ENCODE measurements at places on chromosomes 3 and 15.

- DNase-seq, result no peak
Measured at GRCh38 chr15:29003840-29004233, 118.1 kb downstream of the APBA2 start.

DNA sequence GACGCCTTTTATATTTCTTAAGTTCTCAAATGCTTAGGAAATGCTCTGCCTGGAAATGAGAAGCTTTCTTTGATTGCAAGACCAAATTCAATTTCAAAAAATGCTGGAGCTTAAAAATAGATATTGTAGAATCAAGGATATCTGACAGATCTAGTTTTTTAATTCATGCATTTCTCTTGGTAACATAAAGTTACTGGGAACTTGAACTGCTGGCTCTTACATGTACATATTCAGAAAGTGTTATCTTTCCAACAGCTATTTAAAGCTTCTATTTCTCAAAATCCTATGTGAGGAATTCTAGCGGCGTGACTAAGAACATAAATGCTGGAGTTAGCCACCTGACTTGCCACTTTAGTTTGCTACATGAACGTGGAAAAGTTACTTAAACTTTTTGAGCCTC lies 109.3 kb downstream of the C3orf38 start:
- DNase-seq, result no peak

DNA sequence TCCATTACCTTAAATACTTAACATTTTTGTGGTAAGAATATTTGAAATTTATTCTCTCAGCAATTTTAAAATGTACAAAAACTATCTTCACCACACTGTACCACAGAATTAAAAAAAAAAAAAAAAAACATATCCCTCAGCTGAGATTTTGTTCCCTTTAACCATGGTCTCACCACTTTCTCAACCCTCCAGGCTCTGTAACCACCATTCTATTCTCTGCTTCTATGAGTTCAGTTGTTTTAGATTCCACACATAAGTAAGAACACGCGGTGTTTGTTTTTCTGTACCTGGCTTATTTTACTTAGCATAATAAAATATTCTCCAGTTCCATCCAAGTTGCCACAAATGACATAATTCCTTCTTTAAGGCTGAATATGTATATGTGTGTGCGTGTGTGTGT lies 41.5 kb downstream of the CSNK1G1 start:
- no peak for DNase-seq

GRCh38 chr15:70557521-70558258 lies 205.7 kb downstream of the UACA start:
- no peak for DNase-seq

- no peak for DNase-seq
Measured at GRCh38 chr3:126121074-126121473, 37.1 kb upstream of the SLC41A3 start.

- no peak for DNase-seq
Measured at GRCh38 chr15:51022206-51022605, 72.5 kb downstream of the TNFAIP8L3 start.

DNA sequence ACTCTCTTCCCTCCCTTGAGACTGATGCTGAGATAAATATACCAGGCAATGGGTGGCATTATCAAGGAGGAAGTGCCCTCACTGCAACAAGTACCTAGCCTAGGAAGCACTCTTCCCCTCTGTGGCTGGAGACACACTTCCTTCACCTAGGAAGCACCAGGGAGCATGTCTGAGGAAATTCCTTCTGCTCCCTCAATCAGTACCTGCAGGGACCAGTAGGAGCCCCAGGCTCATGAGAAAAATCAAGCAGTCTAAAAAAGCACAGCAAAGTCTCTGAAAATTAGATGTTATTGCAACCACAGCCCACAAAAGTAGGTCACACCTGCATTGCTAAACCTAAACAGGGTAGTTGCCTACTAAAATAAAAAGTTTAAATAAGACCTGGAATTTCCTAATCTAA lies 78.2 kb upstream of the TRPM1 start:
- DNase-seq, result no peak

GRCh38 chr3:107241217-107241616 lies 136.0 kb upstream of the CCDC54 start:
- DNase-seq, result no peak

GRCh38 chr3:12278566-12278965 lies 10.3 kb upstream of the PPARG start:
- DNase-seq, result no peak

DNA sequence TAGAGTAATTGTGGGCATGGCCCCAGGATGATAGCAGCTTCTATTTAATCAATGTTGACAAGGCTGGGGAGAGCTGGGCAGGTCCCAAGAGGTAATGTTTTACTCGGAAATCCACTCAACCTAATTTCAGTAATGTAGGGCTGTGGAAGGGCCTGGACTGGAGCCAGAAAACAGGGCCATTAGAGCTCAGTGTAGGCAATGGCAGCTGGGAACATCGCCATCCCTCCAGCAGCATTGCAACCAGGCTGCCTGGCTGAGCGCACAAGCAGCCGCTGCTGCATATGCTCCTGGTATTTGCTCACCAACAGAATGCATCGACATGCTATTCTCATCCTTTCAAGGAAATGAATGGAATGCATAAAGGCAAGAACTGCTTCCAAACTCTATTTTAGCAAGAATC lies 90.0 kb downstream of the GAP43 start:
- no peak for DNase-seq

- no peak for DNase-seq
Measured at GRCh38 chr15:92629975-92630626, 25.5 kb downstream of the FAM174B start.

- peak; percentile 3 for DNase-seq
Measured at GRCh38 chr3:124995460-124995994, 60.3 kb downstream of the HEG1 start.

DNA sequence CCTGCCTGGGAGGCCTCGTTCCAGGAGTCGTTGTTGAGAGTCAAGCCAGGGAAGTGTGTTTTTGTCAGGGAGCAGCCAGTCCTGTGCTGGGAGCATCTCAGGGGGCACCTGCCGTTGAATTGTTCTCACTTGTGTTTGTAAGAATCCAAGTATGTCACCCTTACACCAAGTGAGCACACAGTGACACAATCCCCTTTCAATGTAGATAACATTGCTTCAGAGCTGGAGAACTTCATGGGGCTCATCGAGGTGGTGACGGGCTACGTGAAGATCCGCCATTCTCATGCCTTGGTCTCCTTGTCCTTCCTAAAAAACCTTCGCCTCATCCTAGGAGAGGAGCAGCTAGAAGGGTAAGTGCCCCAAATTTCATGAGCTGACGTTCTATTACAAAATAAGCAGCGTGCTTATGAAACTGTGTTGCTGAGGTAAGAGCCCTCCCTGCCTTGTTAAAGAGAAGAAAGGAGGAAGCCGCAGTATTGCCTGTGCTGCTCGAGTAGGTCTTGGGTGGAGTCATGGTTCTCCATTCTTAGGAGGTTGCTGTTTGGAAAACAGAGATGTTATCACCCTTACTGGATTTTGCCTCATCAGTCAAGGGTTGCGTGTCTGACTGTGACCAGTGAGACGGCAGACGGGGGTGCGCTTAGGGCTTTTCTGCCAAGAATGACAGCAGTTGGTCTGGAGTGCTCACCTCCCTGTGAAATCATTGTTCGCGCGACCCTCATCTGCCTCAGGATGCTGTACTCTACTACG lies 108.1 kb downstream of the PGPEP1L start:
- no peak for DNase-seq

DNA sequence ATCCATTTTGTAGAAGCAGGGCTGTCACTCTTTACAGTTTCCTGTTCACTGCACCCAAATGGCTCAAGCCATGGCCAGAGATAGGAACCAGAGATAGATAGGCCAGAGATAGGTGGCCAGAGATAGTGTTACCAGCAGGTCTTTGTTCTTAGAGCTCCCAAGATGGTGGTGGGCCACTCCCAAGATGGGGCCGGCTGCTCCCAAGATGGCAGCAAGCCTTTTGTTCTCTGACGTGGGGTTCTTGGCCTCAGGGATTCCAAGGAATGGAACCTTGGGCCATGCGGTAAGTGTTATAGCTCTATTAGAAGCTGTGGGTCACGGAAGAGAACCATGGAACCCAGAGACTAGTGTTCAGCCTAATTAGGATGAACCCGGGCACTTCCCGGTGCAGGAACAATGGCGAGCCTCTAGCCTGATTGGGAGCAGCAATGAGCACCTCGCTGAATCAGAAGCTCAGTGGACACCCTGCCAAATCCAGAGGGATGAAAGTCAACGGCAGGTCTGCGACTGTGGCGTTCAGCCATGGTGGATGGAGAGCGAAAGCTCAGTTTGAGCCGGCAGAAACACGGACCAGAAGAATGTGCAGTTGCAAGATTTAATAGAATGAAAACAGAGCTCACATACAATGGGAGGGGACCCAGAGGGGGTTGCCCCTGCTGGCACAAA lies 45.0 kb upstream of the CD96 start:
- DNase-seq, result no peak

DNA sequence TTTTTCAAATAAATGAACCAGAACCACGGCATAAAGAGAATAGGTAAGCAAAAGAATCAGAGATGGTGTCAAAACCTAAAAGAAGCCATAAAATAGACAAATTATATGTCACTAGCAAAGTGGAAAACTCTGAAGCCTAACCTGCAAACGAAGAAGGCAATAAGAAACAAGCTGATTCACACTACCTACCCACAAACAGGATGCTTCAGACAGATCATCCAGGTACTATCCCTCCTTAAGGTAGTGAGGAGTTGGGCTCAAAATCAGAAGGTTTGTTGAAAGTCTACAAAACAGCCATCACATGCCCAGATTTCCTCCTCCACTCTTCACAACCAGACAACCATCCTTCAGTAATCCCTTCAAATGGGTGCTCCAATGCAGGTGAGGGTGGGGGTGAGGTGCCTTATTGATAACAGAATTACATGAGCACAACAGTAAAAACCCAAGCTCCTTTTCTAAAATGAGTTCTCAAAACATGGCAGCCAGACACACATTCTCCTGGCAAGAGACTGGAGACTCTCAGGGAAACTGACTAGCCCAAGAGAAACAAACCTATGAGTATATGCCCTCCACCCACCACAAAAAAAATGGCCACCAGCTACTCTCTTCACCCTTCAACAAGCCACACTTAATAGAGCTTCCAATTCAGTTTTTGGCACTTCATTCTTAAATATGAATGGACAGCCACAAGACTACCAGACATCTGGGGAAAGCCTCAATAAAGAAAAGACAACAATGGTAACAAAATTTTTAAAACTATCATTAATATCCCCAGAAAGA lies 6.4 kb downstream of the KPNA1 start:
- DNase-seq, result no peak

GRCh38 chr3:196763179-196763578 lies 23.5 kb downstream of the PAK2 start:
- DNase-seq, result no peak

GRCh38 chr15:48592221-48592731 lies 53.2 kb downstream of the FBN1 start:
- no peak for DNase-seq

DNA sequence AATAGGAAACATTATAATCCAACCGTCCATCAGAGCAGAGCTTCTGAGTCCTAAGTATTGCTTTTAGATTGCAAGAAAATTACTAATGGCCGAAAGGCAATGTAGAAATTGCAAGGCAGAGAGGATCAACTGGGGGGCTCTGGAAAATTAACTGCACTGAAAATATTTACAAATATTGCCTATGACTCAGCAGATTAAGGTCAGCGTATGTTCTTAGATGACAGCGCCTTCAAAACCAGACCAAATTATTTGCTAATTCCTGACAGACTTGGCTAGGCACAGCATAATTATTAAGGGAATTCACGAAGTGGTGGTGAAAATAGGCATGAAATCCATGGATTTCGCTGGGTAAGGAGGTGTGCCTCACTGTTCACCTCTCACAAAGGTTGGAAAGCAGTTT lies 947.7 kb downstream of the TUSC7 start:
- DNase-seq, result no peak

DNA sequence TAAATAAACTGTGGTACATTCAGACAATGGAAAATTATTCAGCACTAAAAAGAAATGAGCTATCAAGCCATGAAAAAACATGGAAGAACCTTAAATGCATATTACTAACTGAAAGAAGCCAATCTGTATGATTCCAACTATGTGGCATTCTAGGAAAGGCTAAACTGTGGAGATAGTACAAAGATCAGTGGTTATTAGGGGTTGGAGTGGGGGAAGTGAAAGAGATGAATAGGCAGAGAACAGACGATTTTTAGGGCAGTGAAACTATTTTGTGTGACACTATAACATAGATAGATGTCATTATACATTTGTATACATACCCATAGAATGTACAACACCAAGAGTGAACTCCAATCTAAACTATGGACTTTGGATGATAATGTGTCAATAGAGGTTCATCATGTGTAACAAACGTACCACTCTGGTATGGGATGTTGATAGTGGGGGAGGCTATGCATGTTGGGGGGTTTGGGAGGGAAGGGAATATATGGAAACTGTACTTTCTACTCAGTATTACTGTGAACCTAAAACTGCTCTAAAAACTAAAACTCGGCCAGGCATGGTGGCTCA lies 29.0 kb downstream of the RAB27A start:
- DNase-seq, result no peak

DNA sequence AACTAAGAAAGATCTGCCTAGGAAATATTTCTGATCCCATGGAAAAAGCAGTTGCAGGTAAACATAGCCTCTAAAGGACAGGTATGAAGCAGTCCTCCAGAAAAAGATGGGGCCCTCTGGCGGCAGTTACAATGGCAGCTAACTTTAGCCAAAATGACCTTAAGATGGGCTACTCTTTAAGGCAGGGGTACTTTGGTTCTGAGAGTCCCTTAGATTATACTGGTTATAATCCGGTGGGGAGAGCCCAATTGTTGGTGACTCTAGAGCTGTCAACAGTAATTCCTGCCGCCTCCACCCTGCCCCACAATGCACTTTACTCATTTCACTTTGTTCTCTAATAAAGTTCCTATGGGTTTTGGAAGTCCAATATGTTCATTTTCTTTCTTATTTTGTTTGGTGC lies 412.8 kb upstream of the WNT5A start:
- DNase-seq, result no peak

DNA sequence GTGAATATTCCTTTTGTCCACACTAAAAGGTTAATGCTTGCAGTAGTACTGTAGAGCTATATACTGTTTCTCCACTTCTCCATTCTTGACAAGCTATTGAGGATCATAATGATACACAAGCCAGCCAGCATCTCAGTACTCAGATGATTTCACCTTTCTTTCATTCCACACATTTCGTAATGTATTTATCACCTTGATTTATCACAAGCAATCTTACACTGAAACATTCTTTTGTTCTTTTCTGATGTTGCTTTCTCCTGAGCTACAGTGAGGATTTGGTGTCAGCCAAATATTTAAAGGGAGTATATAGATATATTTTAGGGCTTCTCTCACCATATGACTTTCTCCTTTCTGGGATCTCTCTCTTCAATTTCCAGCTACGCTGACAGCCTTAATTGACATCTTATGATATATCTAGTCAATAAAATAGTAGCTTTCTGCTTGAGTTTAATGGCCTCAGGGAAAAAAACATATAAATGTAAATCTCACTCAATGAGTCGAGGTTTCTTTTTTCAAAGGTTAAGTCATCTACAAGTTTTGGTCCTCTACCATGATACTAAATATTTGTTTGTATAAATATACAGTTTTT lies 1327.0 kb downstream of the NSUN3 start:
- DNase-seq, result no peak

DNA sequence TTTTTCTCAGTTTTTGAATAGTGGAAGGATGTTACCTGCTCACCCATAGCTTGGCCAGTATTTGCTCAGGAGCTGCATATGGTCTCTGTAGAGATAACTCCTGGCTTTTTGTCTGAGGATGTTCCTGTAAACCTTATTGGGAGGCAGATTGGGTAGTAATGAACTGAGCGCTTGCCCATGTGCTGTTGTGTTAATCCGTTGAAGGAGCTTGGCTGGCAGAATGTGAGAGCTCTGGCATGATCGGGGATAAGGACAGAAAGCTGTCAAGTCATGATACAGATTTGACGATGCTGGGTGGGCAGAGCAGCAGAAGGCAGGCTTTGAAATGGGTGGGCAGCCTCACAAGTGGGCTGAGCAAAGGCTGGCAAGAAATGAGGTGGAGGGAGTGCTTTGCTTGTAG lies 27.4 kb downstream of the SH3GL3 start:
- no peak for DNase-seq

All from stimulated activated CD4-positive, alpha-beta T cell treated with anti-CD3 and anti-CD28 coated beads, TNF-alpha, amount 100 ng/mL, for 1 hour (primary cell).